Stimulated activated CD8-positive, alpha-beta memory T cell treated with anti-CD3 and anti-CD28 coated beads, Interleukin-2, amount 100 ng/mL, for 1 hour (primary cell): ENCODE measurements at places on chromosomes 4 and X.

GRCh38 chrX:129523079-129523911 is at the start of gene SMARCA1:
Gene SMARCA1, minus strand, starts transcription at chrX:129523490. Its CDS starts 120 bp downstream, at chrX:129523370.
- no peak for DNase-seq

DNA sequence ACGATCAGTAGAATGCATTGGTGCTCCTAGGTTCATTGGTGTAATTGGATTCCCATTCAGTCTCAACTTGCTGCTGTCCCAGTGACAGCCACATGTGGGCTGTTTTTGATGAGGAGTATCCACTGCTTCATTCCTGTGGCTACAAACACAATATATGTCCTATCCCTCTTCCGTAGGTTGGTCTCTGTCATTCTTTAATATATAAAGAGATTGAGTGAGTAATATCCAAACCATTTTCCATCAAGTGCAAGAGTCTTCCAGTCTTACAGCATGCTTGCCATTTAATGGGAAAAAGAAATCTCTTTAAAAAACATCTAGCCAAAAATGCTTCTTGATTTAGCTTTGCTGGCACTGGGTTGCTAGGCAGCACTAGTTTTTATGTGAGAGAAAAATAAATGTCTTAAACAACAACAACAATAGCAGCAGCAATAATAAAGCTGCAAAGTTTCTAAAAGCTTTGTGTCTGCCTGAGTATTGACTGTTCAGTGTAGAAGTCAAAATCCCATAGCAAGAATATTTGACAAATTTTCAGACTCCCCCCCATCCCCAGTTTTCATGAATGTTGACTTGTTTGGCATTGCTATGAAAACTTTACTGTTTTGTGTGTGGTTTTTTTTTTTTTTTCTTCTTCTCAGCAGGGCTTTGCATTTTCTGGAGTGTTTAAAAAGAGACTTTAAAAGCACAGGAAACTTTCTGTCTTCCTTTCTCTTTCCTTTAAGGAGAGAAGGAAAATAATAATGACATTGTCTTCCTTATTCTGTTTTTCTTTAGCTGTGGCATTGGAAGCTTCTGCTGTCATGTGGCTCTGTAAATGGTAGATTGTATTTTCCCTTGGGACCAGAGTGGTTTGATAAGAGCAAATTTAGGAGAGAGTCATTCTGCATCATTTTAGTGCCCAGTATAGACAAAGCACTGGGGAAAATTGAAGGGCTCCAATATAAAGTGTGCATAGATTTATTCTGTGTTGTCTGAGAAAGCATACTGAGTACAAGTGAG is 244.3 kb downstream of the ARHGAP10 start:
- no peak for DNase-seq

- no peak for DNase-seq
These were observed 176.2 kb upstream of the LNX1 start for GRCh38 chr4:53767482-53767881.

GRCh38 chrX:149641835-149642234 is 10.2 kb upstream of the TMEM185A start:
- no peak for DNase-seq

DNA sequence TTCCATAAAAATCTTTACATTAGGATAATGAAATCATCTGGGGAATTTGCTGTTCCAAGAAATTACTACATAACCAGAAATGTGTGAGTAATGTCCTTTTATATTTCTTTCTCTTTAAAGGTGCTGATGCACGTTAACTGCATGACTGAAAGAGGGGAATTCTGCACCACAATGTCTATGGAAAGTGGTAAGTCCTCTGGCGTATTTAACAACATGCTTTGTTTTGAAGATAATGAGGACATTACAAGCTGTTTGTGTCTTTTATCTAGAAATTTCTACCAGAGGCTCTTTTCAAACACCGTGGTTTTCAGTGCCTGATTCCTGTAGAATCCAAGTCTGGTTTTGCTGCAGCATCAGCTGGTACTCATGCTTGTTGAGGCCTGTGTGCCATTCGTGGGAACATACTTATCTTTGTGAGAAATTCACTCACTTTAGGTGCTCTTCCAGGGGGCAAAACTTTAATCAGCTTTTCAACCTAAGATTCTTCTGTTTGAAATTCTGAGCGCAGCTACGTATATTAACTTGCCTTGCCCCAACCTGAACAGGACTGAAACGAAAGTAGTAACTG is 257.2 kb downstream of the PDHA2 start:
- DNase-seq, result no peak

- DNase-seq, result no peak
These were observed 575.9 kb downstream of the MID1IP1 start for GRCh38 chrX:39377157-39377556.

DNA sequence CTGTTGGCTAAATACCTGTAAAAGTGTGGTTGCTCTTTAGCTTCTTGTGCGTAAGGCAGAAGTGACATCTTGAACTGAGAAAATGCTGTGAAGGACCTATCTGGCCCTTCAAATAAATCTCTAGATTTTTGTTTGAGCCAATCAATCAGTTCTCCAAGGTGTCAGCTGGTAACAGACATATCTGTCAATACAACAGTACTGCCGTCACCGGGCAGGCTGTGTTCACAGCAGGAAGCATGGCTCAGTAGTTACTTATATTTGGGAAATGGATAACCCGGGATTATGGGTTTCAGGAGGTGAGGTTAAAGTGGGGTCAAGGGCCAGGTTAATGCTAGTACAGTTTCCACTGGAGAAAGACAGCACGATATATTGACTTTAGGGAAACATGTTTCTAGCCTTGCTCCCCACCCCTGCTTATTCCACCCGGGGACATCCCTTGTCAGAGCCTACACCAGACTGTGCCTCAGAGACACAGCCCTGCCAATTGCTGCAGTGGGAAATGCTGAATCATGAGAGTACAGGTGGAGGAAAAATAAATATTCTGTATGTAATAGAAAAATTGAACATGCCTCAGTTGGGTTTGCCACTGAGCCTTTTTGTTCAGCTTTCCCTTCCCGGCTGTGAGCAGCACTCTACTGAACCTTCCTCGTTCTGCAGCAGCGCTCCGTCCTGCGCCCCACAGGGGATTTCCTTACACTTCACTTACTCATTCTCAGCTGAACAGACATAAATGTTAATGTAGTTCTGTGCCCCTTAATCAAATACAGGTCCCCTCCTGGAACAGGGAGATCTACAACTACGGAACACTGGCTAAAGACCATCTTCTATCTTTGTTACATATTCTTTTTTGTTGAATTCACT is 121.1 kb downstream of the MGST2 start:
- no peak for DNase-seq

- no peak for DNase-seq
These were observed 114.9 kb upstream of the AFF2 start for GRCh38 chrX:148385471-148385870.

- no peak for DNase-seq
These were observed 662 bp downstream of the UBA1 start for GRCh38 chrX:47194194-47194787.

DNA sequence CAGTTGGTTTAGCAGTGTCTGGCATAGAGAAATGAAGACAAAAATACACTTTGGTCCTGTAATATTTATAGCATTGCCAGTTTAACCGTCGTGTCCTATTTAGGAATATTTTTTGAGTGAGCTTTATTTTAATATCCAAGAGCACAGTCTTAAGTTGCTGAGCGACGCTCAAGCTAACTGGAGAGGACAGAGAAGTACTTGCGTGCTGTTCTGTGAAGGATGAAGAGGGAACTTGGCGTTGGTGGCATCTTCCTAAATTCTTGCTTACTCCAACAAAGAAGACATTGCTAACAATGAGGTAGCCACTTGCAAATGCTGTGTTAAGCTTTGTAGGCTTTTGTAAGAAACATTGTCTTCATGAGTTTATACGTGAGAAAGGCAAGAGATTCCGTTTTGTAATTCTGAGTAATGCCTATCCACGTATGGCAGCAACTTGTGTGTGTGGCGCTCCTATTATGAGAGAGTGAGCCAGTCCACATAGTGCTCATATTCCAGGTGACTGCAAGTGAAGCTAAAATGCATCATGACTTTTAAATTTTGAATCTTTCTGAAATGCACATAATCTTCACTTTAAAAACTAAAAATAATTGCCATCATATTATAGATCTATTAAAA is 50.6 kb downstream of the SYNPO2 start:
- no peak for DNase-seq

- DNase-seq, result no peak
These were observed 1.8 kb downstream of the PLXNA3 start for GRCh38 chrX:154459832-154460231.

- no peak for DNase-seq
These were observed 1.6 kb downstream of the PRICKLE3 start for GRCh38 chrX:49184294-49185281.

GRCh38 chrX:120450163-120450562 is 18.9 kb downstream of the LAMP2 start:
- DNase-seq, result no peak

GRCh38 chr4:63348735-63349673 is 1060.2 kb downstream of the TECRL start:
- no peak for DNase-seq
